ENCODE measurements at places on chromosomes 1 and 21.
A peak's percentile ranks its signal among the peaks of the same experiment; 100 is the strongest.

DNA sequence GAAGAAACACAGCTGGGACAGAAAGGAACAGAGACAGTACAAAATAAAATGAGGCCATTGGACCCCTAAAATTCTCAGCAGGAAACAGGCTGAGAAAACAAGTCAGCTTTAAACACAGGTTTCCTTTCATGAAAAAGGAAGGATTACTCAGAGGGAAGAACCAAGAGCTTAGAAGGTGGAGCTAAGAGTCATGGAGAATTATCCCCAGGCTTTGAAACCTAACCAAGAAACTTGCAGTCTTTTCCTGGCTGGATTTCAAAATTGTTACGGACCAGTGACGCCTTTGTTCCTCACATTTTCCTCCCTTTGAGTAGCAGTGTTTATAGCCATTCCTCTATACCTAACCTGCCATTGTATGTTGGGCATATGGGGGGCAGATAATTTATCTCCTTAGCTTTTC lies 8.8 kb downstream of the HMGB4 start:
- DNase-seq: no peak

DNA sequence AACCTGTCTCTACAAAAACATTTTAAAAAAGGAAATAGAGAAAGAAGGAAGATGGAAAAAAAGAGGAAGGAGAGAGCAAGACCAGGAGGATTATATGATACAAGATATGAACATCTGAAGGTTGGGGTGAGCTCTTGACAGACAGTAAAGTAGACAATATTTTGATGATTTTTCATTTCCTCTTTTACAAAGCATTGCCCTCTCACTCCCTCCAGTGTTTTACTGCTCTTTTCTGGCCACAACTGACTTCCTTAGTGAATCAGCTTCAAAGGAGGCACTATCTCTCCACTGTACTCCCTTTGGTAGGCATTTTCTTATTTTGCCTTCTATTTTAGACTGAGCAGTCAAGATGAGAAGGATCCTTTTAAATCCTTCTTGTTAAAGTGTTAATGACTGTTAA lies 296.7 kb downstream of the KCTD3 start:
- DNase-seq: no peak

DNA sequence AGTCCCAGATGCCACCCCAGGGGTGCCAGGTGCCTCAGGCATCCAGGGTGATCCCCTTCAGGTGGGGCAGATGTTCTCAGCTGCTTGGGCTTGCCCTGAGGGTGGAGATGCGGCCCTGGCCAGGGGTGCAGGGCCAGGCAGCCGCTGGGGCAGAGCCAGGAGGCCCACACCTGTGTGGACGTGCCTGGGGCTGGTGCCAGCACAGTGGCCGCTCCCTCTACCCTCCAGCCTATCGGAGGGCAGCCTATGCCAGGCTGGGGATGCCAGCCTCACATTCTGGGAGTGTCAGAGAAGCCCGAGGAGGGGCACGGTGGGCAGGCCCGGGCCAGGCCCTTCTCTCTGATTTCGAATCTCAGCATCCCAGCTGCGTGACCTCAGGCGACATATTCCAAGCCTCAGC lies 96.5 kb upstream of the WNT4 start:
- no peak for DNase-seq

DNA sequence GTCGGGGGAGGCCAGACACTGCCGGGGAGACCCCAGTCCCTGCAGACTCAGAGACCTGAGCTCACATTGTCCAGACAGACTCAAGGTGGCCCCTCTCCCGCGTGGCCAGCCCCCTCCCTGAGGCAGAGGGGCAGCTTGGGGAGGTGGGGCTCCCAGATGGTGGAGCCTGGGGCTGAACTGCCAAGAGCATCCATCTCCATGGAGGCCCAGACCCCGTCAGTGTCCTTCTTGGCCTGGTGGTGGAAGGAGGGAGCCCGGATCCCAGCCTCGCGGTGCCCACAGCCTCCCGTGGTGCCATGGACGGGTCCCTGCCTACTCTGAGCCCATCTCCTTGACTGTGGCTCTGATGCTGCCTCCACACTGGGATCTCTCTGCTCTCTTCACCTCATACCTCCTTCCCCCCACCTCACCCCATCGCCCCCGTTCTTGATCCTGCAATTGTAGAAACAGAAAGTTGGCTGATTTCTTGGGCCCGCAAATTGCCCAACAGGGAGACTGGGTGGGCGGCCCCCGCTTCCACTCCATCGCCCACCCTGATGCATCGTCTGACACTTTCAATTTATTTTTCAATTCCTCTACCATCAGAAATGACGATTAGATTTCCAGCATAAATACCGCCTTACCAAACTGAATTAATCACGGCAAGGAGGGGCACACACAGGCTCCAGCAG lies 348.9 kb downstream of the MATN1 start:
- DNase-seq: no peak

GRCh38 chr21:28949318-28949717 lies 43.4 kb downstream of the LTN1 start:
- DNase-seq: no peak

- no peak for DNase-seq
These were observed 194.2 kb downstream of the ZSCAN20 start for GRCh38 chr1:33666616-33667015.

DNA sequence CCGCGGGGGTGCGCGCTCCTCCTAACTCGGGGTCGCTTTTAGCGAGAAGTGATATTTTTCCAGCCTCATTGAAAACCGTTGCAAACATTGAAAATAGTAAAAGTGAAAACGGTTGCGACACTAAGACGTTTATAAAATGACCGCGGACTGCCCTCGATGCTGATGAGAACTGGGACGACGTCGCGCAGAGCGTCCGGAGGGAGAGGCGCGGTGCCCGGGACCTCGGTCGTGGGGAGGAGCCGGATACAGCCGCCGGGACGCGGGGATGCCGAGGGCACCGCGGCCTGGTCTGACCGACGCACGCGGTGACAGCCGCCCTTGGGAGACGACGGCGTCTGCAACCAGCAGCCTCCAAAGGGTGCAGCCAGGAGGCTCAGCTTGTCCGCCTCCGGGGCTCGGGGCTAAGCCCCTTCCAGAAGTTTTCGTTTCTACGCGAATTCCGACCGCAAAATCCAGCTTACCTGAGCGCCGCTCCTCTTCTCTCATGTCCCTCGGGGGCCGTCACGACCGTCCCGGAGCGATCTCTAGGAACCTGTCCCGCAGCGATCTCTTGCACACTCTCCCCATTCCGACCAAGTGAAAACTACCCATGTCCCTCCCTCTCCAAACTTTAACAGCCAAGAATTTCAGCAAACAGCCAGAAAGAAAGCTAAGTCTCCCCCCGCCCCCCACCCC lies 144.4 kb upstream of the ETS2 start:
- DNase-seq: peak; percentile 24

GRCh38 chr1:171142416-171143385 lies 42.4 kb upstream of the FMO2 start:
- peak; percentile 89 for DNase-seq

DNA sequence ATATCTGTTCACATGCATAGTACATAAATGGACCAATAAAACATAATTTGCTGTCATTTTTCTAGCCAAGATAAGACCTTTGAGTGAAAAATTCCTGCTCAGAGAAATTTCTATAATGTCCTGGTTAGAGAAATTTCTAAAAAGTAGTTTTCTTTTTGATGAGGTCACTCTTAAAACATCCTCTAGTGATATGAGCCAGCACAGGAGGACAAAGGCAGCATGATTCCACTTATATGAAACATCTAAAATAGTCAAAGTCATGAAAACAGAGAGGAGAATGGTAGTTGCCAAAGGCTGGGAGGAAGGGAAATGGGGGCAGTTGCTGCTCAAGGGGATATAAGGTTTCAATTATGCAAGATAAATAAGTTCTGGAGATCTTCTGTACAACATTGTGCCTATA lies 239.4 kb downstream of the BACH1 start:
- DNase-seq: peak; percentile 79

- no peak for DNase-seq
These were observed 37.3 kb downstream of the PTAFR start for GRCh38 chr1:28139025-28139712.

- no peak for DNase-seq
These were observed 142.2 kb downstream of the RABGAP1L start for GRCh38 chr1:174301295-174302077.

DNA sequence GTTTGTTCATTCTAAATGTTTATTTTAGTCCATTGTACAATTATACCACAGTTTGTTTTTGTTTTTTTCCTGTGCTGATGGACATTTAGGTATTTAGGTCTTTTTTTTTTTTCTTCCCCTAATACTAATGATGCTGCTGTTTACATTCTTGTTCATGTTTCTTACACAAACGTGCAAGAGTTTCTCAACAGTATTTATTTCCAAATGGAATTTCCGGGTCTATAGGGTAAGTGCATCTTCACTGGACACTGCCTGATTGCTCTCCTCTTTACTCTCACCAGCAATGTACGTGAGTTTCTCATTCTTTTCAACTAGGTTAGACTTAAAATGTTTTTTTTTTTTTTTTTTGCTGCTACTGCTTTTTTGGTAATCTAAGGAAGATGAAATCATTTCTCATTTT lies 122.7 kb downstream of the PPP1R12B start:
- DNase-seq: no peak

GRCh38 chr1:59556802-59557548 lies 257.8 kb upstream of the HOOK1 start:
- no peak for DNase-seq

DNA sequence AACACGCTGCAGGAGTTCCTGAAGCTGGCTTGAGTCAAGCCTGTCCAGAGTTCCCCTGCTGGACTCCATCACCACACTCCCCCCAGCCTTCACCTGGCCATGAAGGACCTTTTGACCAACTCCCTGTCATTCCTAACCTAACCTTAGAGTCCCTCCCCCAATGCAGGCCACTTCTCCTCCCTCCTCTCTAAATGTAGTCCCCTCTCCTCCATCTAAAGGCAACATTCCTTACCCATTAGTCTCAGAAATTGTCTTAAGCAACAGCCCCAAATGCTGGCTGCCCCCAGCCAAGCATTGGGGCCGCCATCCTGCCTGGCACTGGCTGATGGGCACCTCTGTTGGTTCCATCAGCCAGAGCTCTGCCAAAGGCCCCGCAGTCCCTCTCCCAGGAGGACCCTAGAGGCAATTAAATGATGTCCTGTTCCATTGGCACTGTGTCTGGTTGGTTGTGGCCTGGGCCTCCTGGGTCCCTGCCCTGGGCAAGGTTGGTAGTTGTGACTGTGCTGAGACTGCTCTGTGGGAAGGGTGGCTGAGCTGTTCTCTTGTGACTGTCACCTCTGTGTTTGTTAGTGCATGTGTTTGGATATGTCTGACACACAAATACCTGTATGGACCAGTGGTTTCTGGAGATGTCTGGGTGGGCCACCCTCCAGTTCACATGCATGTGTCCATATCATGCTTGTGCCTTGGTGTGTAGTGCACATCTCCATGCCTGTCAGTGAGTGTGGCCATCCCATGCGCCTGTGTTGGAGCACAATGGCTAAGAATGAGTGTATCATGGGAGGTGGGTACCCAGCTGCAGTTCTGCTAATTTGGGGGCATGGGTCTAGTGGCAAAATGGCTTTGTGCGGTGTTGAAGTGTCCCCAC lies 1.4 kb downstream of the SH3BGRL3 start:
- DNase-seq: peak; percentile 49

DNA sequence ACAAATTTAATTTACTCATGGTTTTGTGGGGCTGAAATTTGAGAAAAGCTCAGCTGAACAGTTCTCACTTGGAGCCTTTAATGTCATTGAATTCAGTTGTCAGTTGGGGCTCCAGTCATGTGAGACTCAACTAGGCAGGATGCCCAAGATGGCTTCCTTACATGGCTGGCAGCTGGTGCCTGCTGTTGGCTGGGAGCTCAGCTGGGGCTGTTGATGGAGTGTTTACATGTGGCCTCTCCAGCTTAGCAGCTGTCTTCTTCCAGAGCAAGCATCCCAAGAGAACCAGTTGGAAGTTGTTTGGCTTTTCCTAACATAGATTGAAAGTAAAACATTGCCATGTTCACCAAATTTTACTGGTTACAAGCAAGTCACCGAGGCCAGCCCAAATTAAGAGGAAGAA lies 81.8 kb upstream of the KCNA3 start:
- DNase-seq: no peak

GRCh38 chr1:116944613-116945012 lies 34.9 kb downstream of the PTGFRN start:
- DNase-seq: no peak

DNA sequence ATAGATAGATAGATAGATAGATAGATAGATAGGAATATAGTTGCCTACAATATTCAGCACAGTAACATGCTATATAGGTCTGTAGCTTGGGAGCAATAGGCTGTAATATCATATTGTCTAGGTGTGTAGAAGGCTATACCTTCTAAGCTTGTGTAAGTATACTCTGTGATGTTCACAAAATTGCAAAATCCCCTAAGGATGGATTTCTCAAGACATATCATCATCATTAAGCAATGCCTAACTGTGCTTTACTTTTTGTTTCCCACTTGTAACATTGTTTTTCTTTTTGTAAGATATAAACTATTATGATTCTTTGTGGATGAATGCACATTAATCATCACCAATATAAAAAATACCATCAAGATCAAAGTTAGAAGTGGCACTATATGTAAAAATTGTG lies 1905.6 kb downstream of the NCAM2 start:
- DNase-seq: no peak
